ENCODE measurements at places on chromosomes 11 and 22. TPM values are rescaled to one million over a fixed set of nuclear protein-coding genes. Genes with fewer than 3 reads are reported as not detected.

The DESI1 gene
- total RNA-seq = 18.8 TPM

GRCh38 chr11:57490456-57491248 is 24.9 kb downstream of the SLC43A1 start:
- DNase-seq = no peak

GRCh38 chr11:41382927-41383326 is 76.5 kb downstream of the LRRC4C start:
- DNase-seq = no peak

DNA sequence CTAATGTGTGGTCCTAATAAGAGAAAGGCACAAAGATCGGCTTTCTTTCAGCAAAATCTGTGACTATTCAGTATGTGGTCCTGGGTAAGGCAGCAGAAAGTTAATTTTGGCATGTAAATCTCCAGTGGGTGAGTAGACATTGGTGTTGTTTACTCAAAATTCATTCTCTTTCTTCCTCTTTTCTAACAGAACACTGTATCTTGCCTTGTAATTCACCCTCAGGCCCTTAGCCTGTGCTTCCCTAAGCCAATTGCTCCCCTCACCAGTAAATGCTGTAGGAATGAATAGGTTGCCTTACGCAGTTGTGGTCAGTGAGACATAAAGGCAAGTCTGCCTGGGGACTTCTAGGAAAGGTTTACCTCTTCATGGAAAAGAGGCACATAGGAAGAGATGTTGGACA is 49.9 kb upstream of the PDE3B start:
- DNase-seq = no peak

GRCh38 chr22:42202048-42202447 is 68.4 kb downstream of the TCF20 start:
- no peak for DNase-seq
